ENCODE measurements at places on chromosomes 3 and 15.
A peak's percentile ranks its signal among the peaks of the same experiment; 100 is the strongest.

DNA sequence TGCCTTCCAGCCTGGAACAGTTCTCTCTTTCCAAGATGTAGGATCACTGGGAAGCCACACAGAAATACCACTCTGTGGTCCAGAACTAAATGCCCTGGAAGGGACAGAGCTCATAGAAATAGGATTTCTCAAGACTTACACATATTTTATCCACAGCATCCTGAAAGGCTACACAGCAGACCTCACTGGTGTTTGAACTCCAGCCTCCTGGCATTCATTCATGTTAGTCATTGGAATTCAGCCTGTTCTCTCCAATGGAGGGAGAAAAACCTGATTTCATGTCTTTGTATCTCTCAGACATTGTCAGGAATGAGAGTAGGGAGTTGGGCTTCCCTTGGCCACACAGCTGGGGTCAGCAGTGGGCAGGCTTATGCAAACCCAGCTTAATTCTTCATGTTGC is 121.1 kb upstream of the PPP2R3A start:
- H3K27me3 ChIP-seq = peaks cover 3% of the 10 kb centered on the region
- H3K4me1 ChIP-seq = no peaks in the 10 kb centered on the region
- no peak overlapping the region for H3K4me3 ChIP-seq

- H3K27ac ChIP-seq = no peak overlapping the region
- H3K36me3 ChIP-seq = no peaks in the 10 kb centered on the region
- no peaks in the 10 kb centered on the region for H3K4me1 ChIP-seq
Observed at GRCh38 chr15:72850833-72851232, 67.3 kb upstream of the ADPGK start.

- peaks cover 40% of the 10 kb centered on the region for H3K4me1 ChIP-seq
- peak overlapping the region; percentile 62 for H3K27ac ChIP-seq
- H3K27me3 ChIP-seq = peaks cover 14% of the 10 kb centered on the region
- DNase-seq = no peak
- H3K4me3 ChIP-seq = peak overlapping the region; percentile 51
- no peaks in the 10 kb centered on the region for H3K36me3 ChIP-seq
Observed at GRCh38 chr3:16790432-16791400, 94.0 kb upstream of the PLCL2 start.

DNA sequence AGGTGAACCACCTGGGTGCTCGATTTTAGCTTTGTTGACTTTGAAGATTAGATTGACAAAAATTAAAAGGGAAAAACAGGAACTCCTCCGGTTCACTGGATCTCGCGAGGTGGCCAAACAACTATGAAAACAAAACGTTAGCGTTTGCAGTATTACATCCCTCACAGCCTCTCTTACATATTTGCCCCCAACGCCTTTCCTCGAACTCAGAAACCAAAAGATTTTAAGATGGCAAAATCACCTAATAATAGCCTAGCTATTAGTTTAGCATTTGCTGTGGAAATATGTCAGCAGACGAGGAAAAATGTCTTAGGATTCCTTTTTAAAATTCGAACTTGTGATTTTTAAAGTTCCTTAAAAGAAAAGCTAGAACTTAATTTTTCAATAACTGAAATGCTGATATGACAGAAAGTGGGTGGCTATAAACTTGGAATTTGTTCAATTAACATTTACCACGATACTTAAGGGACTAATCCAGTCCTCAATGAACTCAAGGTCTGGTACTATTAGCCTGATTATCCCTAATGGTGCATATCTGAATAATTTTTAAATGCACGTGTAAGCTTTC is 491 bp upstream of the SENP7 start:
- H3K27me3 ChIP-seq = no peaks in the 10 kb centered on the region
- DNase-seq = no peak
- peak overlapping the region; percentile 99 for H3K27ac ChIP-seq
- peak overlapping the region; percentile 100 for H3K4me3 ChIP-seq
- H3K36me3 ChIP-seq = peaks cover 17% of the 10 kb centered on the region
- peaks cover 30% of the 10 kb centered on the region for H3K4me1 ChIP-seq

DNA sequence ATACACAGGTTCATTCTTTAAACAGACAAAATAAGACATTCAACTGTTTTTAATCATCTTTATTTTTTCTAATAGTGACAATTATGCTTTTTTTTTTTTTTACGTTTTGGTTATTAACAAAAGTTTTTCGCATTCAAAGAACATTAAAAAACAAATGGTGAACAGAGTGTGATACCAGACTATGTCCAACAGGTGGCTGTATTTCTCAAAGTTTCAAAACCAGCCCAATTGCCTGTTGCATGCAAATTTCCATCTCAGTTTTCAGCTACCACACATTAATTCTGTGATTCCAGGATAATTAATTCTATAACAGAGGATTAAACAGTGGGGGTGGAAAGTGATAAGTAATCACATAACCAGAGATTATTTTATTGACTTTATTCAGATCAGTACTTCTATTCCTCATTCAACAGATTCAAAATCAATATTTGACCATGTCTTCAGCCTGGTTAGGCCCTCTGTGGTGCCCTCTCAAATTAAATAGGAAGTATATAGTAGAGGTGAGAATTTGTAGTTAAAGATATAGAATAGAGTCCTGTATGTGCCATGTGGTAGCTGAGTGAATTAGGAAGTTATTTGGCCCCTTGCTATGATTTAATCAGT is 122.2 kb upstream of the DCBLD2 start:
- peaks cover 6% of the 10 kb centered on the region for H3K27me3 ChIP-seq
- H3K4me3 ChIP-seq = no peak overlapping the region
- H3K27ac ChIP-seq = no peak overlapping the region
- H3K36me3 ChIP-seq = no peaks in the 10 kb centered on the region

DNA sequence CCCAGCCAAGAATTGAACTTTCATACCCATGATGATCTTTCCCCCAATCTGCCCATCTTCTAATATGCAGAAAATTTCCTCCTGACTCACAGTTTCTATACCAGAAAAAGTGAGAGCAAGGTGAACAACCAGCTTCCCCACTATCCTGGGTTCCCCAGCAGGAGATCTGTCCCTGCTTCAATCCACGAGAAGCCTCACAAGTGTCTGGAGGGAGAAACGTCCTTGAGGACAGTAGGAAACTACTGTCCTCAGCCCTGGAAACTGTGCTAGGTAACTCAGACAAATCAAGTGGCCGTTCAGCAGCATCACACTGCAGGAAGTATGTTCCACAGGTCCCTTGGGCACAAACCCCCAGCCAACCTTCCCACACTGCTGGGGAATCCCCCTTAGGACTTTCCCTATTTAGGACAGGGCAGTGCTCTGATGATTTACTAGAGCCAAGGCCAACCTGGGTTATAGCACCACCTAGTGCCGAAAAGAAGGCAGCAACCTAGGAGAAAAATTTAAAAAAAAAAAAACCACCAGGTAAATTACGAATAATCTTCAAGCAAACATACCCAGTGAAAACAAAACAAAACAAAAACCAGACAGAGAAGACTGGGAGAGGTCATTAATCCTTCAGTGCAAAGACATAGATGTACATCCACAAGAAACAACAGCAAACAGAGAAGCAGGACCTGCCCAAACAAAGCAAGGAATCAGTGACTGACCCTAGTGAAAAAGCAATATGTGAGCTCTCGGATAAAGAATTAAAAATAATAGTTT is 36.0 kb downstream of the MORC1 start:
- H3K4me3 ChIP-seq = no peak overlapping the region
- no peak for DNase-seq
- H3K4me1 ChIP-seq = no peaks in the 10 kb centered on the region
- H3K36me3 ChIP-seq = peaks cover 5% of the 10 kb centered on the region
- H3K27ac ChIP-seq = no peak overlapping the region
- H3K27me3 ChIP-seq = peaks cover 48% of the 10 kb centered on the region

All from effector memory CD8-positive, alpha-beta T cell (primary cell).